ENCODE measurements at places on chromosomes 5 and 9. TPM values are rescaled to one million over a fixed set of nuclear protein-coding genes. Genes with fewer than 3 reads are reported as not detected.

DNA sequence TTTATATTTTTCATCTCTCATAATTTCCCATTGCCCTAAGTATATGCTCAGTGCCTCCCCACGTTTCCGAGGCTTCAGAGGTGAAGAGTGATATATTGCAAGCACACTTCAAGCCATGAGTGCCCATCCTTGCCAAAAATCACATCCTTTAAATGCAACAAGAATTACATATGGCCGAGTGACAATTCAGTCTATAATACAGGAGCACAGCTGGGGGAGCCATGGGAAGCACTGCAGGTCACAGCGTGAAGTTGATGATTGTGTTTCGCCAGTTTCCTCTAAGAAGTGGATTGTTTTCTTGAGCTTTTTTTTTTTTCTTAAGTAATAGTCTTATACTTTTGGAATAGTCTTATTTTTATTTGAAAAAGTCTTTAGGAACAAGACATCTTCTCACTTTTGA, 61.1 kb downstream of the MTRR start:
- DNase-seq: no peak
- no peak overlapping the region for H3K4me3 ChIP-seq
- no peaks in the 10 kb centered on the region for H3K4me1 ChIP-seq
- no peaks in the 10 kb centered on the region for H3K36me3 ChIP-seq

- no peaks in the 10 kb centered on the region for H3K27me3 ChIP-seq
- H3K4me1 ChIP-seq: no peaks in the 10 kb centered on the region
- H3K27ac ChIP-seq: no peak overlapping the region
- H3K36me3 ChIP-seq: no peaks in the 10 kb centered on the region
These were observed 1193.5 kb downstream of the DTWD2 start for GRCh38 chr5:117794847-117795246.

Gene GFI1B
- total RNA-seq: 0.21 TPM

DNA sequence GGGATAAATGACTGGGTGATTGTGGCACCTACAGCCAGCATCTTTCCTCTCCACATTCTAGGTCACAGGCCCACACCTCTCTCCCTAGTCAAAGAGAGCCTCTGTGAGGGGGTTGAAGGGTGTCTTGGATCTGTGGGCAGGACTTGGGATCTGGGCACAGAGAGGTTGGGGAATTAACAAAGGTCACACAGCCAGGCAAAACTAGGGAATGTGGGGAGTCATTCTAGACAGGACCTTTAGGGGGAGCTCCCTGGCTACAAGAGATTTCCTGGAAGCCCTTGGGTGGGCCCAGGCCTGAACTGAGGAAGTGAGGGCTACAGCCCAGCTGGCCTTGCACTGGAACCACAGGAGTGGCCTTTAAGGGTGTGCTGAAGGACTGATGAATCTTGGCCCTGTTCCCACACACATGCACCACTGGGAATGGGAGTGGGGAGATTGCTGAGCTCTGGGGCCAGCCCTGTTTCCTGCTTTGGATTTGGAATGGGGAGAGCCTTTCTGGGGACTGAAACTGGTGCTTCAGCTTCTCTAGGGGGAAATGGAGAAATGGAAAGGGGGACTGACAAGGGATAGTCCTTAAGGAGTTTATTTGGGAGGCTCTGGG, 12.4 kb upstream of the CXXC5 start:
- H3K4me1 ChIP-seq: peaks cover 28% of the 10 kb centered on the region
- no peaks in the 10 kb centered on the region for H3K27me3 ChIP-seq
- no peak overlapping the region for H3K27ac ChIP-seq
- no peaks in the 10 kb centered on the region for H3K36me3 ChIP-seq
- H3K4me3 ChIP-seq: peak overlapping the region; percentile 15

DNA sequence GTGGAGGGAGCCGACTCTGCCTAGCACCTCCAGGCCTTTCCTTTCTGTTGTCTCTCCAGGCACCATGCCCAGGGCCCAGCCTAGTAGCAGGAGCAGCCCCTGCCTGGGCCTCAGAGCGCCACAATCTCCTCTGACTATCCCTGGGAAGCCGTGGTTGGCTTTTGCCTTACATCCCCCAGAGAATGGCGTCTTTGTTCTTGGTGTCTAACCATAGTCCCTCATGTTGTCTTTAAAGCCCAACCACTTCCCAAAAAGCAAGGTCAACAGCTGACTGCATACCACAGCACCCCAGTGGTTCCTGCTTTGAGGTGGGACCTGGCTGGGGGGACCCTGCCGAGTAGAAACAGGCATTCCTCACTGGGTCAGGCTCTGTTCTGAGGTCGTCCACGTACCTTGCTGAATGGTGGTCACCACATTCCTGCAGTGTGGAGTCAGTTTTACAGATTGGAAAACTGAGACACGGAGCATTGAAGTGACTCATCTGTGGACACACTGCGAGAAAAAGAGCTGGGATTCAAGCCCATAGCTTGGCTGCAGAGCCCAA, 13.7 kb upstream of the CERCAM start:
- DNase-seq: no peak
- H3K36me3 ChIP-seq: no peaks in the 10 kb centered on the region
- no peaks in the 10 kb centered on the region for H3K27me3 ChIP-seq

GRCh38 chr9:89892920-89893319, 288.1 kb downstream of the GADD45G start:
- no peak for DNase-seq
- H3K27me3 ChIP-seq: no peaks in the 10 kb centered on the region
- H3K36me3 ChIP-seq: no peaks in the 10 kb centered on the region
- no peaks in the 10 kb centered on the region for H3K4me1 ChIP-seq
- no peak overlapping the region for H3K4me3 ChIP-seq
- no peak overlapping the region for H3K27ac ChIP-seq

Gene HRCT1
- total RNA-seq: not detected

DNA sequence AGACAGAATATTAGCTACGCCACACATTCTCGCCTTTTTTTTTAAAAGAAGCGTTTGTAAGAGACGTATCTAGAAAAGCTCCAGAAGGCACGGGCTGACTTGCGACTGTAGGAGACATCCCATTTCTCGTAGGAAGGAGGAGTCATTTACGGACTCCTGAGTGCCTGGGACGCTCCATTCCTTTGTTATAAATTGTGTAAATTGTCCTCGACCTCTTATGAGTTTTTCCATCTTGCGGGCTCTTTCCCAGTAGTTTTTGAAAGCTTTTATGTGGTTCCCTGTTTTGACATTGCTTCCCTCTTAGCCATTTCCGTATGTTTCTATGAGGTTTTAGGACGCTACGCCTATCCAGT, 1.0 kb downstream of the RABL6 start:
- peak overlapping the region; percentile 40 for H3K4me3 ChIP-seq
- H3K27me3 ChIP-seq: no peaks in the 10 kb centered on the region
- no peak for DNase-seq
- peaks cover 20% of the 10 kb centered on the region for H3K4me1 ChIP-seq
- H3K36me3 ChIP-seq: no peaks in the 10 kb centered on the region

Gene C9orf50
- total RNA-seq: not detected

DNA sequence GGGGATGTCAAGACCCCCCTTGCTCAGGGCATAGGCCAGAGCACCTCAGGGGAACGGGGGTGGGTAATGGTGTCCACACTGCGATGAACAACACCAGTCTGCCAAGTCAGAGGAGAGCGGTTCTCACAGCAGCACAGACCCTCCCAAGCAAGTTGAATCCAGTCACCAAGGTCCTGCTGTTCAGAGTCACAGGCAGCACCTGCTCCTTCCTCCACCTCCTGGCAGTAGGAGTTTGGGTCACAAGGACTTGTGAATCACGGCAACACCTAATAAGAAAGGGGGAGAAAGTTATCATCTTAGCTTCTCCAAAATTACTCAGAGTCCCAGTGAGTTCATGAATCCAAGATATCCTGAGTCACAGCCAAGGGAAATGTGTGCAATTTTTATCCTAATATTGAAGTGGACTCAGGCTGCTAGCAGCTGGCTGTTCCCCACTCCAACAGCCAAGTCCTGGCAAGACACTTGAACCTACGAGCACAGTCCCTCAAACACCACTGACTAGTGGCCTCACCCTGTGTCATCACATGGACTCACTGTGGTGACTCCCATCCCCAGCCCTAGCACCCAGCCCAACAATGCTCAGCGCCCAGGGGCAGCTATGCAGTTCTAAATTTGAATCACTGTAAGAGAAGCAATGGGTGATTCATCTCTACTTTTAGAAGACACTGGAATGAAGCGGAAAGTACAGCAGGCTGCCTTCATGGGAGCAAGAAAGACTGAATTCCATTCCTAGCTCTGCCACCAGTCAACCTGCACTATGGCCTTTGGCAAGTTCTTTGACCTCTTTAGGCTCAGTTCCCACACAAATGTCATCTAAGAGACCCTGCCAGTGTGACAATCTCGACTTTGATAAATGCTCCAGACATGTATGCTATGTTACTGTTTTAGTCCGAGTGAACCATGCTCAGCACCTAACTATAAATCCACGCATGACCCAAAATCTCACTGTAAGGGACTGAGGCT, 113.7 kb downstream of the KLHL3 start:
- no peak overlapping the region for H3K4me3 ChIP-seq
- no peak for DNase-seq
- H3K36me3 ChIP-seq: no peaks in the 10 kb centered on the region
- H3K27ac ChIP-seq: no peak overlapping the region
- no peaks in the 10 kb centered on the region for H3K27me3 ChIP-seq

GRCh38 chr5:140561753-140562523, 2.5 kb downstream of the APBB3 start:
- no peak for DNase-seq
- H3K4me1 ChIP-seq: peaks cover 21% of the 10 kb centered on the region
- H3K27me3 ChIP-seq: no peaks in the 10 kb centered on the region
- H3K27ac ChIP-seq: no peak overlapping the region
- H3K4me3 ChIP-seq: no peak overlapping the region

Gene SOWAHA
- total RNA-seq: not detected

- H3K27ac ChIP-seq: no peak overlapping the region
- no peak for DNase-seq
- H3K4me1 ChIP-seq: no peaks in the 10 kb centered on the region
- H3K36me3 ChIP-seq: no peaks in the 10 kb centered on the region
- no peak overlapping the region for H3K4me3 ChIP-seq
These were observed 41.0 kb downstream of the RNF180 start for GRCh38 chr5:64206653-64207052.

DNA sequence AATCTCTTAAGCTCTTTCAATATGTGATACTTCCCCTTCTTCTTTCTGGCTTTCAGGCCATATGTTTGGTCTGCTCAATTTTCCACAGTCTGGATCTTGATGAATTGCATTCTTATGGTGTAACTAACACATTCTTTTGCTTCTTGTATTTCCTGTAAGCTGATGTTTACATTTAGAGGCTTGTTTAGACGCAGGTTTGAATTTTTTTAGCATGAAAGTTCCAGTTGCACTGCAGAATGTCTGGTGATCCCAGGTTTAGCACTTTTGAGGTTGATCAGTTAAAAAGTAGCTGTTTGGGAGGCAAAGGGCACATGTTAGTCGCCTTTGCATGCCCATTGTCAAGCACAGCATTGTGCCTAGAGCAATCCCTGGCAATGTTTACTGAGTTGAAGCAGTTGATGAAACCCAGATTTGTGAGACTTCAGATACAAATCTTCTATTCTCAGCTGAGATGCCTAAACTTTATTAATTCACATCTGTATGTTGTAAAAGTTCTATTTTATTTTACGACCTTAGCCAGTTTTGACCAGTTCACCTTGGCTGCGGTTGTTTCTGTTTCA, 59.6 kb upstream of the SPATA31C2 start:
- DNase-seq: no peak
- H3K36me3 ChIP-seq: no peaks in the 10 kb centered on the region
- no peaks in the 10 kb centered on the region for H3K27me3 ChIP-seq
- no peak overlapping the region for H3K27ac ChIP-seq

Gene OTP
- not detected for total RNA-seq

DNA sequence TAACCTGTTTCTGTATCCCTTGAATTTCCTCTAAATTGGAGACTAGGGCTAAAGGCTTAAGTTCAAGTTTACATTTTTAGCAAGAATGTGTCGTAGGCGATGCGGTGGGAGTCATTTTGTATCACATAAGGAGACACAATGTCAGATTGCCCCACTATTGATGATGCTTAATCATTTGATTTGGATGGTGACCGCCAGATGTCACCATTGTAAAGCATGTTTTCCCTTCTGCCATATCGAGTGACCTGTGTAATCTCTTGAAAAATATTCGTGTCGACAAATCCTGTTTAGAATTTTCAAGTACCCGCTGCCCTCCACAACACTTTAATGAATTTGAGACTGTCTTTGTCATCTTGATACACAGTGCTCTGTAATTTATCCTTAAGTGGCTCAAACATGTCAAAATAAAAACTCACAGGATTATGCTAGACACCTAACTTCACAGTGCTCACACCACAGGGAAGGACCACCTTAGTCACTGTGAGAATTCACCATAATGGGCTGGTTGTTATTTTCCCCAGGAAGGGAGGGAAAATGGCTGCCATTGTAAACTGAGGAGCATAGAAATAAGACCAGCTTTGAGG, 34.5 kb upstream of the SLC46A2 start:
- no peaks in the 10 kb centered on the region for H3K36me3 ChIP-seq
- H3K27me3 ChIP-seq: no peaks in the 10 kb centered on the region
- H3K4me1 ChIP-seq: no peaks in the 10 kb centered on the region

Gene FOXD4L4
- not detected for total RNA-seq

Gene ANKHD1
- 203 TPM for total RNA-seq

Gene SLIT3
- not detected for total RNA-seq

GRCh38 chr5:134143944-134144941, 29.8 kb downstream of the TCF7 start:
- no peaks in the 10 kb centered on the region for H3K27me3 ChIP-seq
- peak overlapping the region; percentile 63 for H3K27ac ChIP-seq
- no peak for DNase-seq
- H3K4me3 ChIP-seq: no peak overlapping the region
- peaks cover 11% of the 10 kb centered on the region for H3K4me1 ChIP-seq

Gene OR1J2
- total RNA-seq: not detected

Gene TSSK1B
- not detected for total RNA-seq

All from naive thymus-derived CD4-positive, alpha-beta T cell (primary cell).